ENCODE measurements at places on chromosomes 5 and 9. TPM values are rescaled to one million over a fixed set of nuclear protein-coding genes. Genes with fewer than 3 reads are reported as not detected.

Gene CDX1
- not detected for total RNA-seq

Gene CRHBP
- total RNA-seq = 1.4 TPM

Gene THBS4
- total RNA-seq = 111 TPM

Gene RUFY1
- total RNA-seq = 52.1 TPM

Gene FIBCD1
- not detected for total RNA-seq

Gene CFAP90
- total RNA-seq = 0.36 TPM

Gene ST8SIA4
- 17.3 TPM for total RNA-seq

Gene IRX4
- not detected for total RNA-seq

Gene OR1Q1
- not detected for total RNA-seq

Gene EXD3
- total RNA-seq = 48.1 TPM

Gene MSX2
- 0.49 TPM for total RNA-seq

Gene B4GALT7
- 16.5 TPM for total RNA-seq

Gene SLC22A5
- total RNA-seq = 16.0 TPM

Gene UTP15
- total RNA-seq = 18.5 TPM

Gene OCLN
- 18.5 TPM for total RNA-seq

Gene ANKDD1B
- 3.6 TPM for total RNA-seq

Gene DAB2IP
- total RNA-seq = 70.7 TPM

Gene ORM1
- 0.76 TPM for total RNA-seq

Gene LECT2
- total RNA-seq = not detected

Gene PDZD2
- 105 TPM for total RNA-seq

Gene PDCD1LG2
- 3.0 TPM for total RNA-seq

Gene ASB6
- 18.6 TPM for total RNA-seq

Gene CHSY3
- 4.0 TPM for total RNA-seq

Gene ZSWIM6
- 30.2 TPM for total RNA-seq

Gene C5orf58
- not detected for total RNA-seq

Gene PARP8
- total RNA-seq = 30.4 TPM

Gene GCNT1
- total RNA-seq = 9.2 TPM

Gene IFNE
- total RNA-seq = not detected

Gene RNF183
- not detected for total RNA-seq

Gene PCA3
- 0.18 TPM for total RNA-seq

Gene DUSP1
- total RNA-seq = 296 TPM

Gene ITGA1
- total RNA-seq = 104 TPM

Gene NUTM2G
- not detected for total RNA-seq

Gene TBC1D9B
- total RNA-seq = 132 TPM

Gene CARTPT
- total RNA-seq = not detected

Gene CAMK4
- total RNA-seq = 2.2 TPM

Gene ZNF354B
- total RNA-seq = 29.0 TPM
